Foreskin keratinocyte (primary cell): ENCODE measurements at places on chromosomes 3 and 15.

DNA sequence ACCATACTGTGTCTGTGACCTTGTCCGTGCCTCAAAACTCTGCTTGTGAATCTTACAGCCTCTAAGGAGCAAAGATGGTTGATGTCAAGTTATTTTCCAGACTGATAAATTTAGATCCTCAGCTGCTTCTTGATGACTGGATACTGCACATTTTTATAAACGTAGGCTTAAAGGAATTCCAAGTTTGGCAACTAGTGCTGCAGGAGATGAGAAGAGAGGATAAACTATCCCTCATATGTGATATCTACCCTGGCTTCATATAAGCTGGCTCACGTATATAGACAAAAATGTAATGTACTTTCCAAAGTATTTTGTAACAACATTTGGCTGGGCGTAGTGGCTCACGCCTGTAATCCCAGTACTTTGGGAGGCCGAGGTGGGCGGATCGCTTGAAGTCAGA lies 89.6 kb downstream of the GMPS start:
- no peak for DNase-seq

DNA sequence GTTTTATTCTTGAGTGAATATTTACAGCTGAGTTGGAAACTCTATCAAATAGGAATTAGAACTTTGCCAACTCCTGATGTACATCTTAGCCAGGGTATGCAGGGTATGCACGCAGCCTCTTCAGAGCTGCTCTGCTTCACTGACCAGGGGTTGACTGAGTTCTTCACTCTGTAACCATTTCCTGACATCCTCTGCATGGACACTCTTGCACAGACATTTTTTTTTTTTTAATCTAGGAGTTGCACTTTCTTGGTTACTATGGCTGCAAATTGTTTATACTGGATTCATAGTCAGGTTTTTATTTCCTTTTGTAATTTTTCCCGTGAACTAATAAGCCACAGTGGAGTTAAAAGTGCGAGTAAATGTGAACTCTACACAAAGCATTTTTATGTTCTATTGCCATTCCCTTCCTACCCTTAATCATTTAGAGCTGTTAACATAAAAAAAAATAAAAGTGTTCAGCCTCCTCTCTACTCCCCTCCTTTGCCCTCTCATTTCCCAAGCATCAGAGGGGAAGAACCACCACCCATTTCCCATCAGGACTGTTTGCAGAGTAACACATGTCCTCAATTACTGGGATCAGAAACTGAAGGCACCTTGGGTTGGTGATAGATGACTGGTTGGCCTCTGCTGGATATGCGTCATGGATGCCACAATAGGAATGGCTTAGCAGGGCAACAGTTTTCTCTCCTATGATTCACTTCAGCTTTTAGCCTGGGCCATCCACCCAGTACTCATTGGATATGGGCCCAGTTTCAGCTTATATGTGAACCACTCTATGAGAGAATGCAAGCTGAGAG lies 54.0 kb downstream of the DUT start:
- no peak for DNase-seq

DNA sequence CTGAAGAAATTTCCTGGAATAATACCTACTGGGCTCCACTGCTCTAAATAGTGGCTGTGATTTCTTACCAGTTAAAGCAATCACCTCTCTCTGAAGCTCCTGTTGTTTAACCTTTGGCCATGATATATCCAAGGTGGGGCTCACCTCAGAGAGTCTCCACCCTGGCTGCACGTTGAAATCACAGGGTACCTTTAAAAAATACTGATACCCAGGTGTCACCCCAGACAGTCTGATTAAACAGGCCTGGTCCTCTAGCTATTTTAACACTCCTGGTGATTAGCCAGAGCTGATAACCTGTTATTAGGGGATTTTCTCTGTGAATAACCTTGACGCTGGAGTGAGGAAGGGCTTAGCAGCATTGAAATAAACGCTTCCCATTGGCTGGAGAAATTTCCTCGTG lies 22.3 kb upstream of the ZBTB38 start:
- no peak for DNase-seq

DNA sequence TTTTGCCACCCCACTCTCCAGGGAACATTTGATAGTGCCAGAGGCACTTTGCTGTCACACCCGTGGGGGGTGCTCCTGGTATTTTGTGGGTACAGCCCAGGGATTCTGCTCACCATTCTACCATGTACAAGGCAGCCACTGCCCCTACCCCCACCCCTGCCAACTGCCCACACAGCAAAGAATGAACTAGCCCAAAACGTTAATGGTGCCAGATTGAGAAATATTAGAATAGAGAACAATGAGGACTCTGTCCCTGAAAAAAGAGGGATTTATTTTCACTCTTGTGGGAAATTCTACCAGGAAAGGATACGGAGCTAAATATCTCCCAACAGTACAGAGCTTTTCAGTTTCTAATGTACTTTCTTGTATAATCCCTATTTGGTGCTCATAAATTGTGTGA lies 154.5 kb upstream of the SUCLG2 start:
- DNase-seq: no peak

DNA sequence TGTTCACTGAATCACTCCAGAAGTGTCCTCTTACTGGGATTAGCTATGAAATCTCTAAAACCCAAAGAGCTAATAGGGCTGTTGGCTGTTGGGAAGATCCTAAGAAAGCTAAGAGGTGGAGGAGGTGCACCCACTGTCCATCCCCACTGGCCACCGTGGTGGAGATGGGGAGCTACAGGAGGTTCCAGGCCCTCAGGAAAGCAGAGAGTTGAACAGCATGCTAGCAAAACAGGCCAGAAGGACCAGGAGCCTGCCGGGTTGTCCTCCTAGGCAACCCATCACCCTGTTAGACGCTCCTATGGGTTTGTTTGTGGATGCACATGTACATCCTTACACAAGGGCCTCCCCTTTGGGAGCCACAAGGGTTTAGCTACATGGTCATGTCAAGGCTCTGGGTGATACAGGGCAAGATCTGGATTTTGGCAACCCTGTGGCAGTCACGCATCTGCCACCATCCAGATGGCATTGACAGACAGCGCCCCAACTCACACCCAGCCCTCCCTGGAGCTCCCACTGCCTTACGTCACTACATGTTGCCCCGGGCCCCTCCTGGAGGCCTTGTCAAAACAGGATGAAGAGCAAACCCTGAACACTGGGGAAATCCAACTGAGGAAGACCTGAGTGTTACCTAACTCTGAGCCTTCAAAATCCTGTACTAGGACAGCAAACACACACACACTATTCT lies 208.1 kb downstream of the SLCO3A1 start:
- no peak for DNase-seq

GRCh38 chr3:5009506-5010109 lies 30.4 kb downstream of the BHLHE40 start:
- DNase-seq: no peak

DNA sequence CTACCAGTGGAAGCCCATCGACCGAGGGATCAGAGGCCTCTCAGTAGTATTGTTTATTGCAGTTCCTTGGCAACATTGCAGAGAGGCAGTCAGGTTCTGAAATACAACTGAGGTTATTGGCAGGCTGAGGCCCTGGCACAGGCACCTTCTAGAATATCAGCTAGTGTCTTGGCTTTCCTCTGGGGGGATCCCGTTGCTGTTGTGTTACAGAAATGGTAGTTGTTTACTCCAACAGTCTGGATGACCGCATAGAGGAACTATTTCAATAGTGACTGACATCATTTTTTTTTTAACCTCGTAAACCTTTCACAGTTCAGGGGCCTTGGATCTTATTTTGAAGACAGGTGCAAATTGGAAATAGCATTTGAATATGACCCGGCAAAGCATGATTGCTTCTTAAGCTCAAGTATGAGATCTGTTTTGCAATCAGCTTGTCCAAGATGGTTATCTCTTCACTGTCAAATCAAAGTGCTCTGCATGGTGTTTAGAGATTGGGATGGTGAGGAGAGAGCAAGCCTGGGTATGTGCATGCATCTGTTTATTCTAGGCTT lies 63.9 kb downstream of the PGPEP1L start:
- no peak for DNase-seq

- DNase-seq: no peak
Observed at GRCh38 chr15:61500951-61501620, 272.0 kb upstream of the RORA start.

- DNase-seq: no peak
Observed at GRCh38 chr3:148457886-148458285, 239.8 kb upstream of the AGTR1 start.

GRCh38 chr3:49124991-49125670 lies 4.5 kb upstream of the USP19 start:
- DNase-seq: no peak

GRCh38 chr3:126897943-126898342 lies 85.0 kb upstream of the PLXNA1 start:
- no peak for DNase-seq

DNA sequence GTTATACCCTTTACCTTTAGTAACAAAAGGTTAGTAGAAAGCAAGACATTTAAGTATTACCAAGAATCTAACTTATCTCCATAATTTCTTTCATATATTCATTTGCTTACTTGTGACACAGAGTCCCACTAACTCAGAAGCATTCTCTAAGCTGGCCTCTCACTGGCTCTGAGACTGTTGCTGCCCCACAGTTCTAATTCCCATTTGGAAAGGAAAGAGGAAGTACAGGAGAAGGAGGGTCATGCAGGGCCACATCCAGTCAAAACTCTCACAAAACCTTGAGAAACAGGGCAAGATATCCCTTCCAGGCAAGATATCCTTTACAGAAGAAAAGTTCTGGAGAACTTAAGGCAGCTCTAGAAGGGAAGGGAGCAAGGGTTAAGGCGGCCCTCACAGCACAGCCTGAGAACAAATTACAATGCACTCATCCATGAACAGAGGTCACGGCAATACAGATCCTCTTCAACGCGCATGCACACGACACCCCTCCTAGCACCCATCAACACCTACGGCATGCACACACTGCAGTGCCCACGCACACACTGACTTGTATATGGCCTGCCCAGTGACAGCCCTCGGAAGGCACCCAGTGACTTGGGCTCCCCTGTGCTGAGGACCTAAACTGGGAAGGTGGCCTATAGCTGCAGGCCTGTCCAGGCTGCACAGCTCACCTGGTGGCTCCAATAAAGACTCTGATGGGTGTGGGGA lies 13.0 kb upstream of the MYO5C start:
- no peak for DNase-seq

GRCh38 chr3:188524052-188524451 lies 370.1 kb downstream of the LPP start:
- DNase-seq: no peak

GRCh38 chr3:177133860-177134815 lies 63.1 kb downstream of the TBL1XR1 start:
- no peak for DNase-seq

- DNase-seq: peak; percentile 43
Observed at GRCh38 chr3:115615001-115615814, 8.1 kb upstream of the GAP43 start.

- DNase-seq: no peak
Observed at GRCh38 chr3:127954640-127955039, 39.6 kb downstream of the KBTBD12 start.

DNA sequence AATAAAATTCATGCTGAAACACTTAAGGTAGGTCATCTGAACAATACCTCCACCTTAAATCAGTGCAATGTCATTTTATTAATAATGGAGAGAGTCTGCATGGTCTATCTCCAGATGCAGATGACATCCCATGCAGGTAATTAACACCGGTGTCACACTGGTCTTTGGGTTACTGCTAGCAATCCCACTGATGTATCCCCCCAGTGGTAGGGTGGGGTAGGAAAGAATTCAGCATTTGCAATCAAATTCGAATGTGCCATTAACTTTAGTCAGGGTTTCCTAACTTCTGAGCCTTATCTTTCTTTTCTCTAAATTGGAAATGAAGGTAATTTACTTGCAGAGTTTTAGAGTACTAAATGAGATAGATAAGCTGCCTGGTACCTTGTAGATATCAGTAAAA lies 44.4 kb downstream of the KIF15 start:
- DNase-seq: no peak

GRCh38 chr3:31634476-31634875 lies 101.8 kb downstream of the STT3B start:
- peak; percentile 51 for DNase-seq

- no peak for DNase-seq
Observed at GRCh38 chr3:127405791-127406190, 117.9 kb upstream of the PRR20G start.

DNA sequence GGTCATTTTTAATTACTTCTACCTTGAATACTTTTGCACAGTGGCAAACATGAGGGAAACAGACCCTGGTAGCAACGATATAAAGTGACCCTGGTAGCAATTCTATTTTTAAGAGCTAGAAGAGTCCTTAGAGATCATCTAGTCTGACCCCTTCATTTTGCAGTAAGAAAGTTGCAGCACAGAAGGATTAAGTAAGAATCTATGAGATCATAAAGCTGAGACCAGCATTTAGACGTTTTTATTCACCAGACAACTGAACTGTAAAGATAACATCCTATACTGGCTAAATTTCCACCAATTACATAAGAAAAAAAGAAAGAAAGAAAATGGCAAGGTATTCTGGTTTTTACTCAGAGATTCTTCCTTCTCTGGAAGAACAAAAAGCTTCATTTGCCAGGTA lies 49.9 kb downstream of the LRRFIP2 start:
- DNase-seq: no peak

DNA sequence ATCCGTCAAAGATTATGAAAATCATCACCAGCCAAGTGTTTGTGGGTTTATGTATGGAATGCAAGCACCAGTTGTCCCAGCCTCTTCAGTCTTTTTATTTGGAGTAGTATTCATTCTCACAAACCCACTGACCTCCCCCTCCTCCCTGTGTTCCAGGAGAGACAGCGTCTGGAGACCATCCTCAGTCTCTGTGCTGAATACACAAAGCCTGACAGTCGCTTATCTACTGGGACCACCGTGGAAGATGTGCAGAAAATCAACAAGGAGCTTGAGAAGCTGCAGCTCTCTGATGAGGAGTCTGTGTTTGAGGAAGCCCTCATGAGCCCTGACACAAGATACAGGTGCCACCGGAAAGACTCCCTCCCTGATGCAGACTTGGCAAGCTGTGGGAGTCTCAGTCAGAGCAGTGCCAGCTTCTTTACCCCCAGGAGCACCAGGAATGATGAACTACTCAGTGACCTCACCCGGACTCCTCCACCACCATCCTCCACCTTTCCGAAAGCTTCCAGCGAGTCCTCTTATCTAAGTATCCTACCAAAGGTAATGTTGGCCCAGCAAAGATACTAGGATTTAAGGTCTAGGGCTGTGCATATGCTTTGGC lies 54.2 kb downstream of the PHLDB2 start:
- DNase-seq: no peak

GRCh38 chr3:45560281-45560971 lies 34.1 kb upstream of the LIMD1 start:
- DNase-seq: no peak

- no peak for DNase-seq
Observed at GRCh38 chr15:82928711-82929110, 23.8 kb downstream of the HOMER2 start.

GRCh38 chr3:107308716-107309115 lies 68.5 kb upstream of the CCDC54 start:
- DNase-seq: no peak
